ENCODE measurements at places on chromosomes 13 and 19.

DNA sequence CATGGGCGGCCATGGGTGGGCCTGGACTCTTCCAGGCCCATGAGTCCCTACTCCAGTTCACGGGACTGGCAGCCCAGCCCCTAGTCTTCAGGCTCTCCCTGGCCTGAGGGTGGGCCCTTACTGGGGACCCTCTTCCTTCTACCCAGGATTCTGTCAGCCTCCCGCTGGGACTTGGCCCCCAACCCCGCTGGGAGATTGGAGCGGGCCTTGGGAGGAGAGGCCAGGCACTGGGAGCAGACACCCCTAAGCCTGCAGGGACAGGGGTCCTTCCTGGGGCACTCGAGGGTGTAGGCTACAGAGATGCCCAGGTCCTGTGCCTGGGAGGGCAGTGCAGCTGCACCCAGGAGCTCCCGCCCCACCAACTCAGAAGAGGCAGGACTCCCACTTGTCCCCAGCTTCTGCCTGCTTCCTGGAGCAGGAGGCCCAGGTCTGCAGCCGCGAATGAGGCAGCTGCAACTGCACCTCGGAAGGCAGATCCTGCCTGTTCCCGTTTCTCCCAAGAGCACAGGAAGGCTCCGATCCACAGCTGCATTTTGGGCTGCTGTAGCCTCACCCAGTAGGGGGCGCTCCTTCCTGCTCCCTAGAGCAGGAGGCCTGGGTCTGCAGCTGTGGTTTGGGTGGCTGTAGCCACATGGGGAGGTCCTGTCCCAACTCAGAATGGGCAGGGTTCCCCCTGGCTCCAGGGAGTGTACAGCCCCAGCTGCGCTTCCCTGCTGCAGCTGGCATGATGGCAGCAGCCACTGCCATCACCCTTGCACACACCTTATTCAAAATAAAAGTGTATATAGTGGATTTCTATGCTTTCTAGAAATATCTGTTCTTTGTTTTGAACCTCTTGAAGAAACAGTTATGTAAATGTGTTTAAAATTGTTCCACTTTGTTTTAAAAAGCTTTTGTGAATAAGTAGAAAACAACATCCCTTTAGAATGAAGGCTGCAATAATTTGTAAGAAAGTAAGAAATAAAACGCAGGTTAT is 46.8 kb downstream of the TEX26 start:
- no peak for DNase-seq

GRCh38 chr19:45632468-45633196 is 6.6 kb downstream of the EML2 start:
- DNase-seq: no peak

- DNase-seq: no peak
These were observed 19.3 kb upstream of the F2RL3 start for GRCh38 chr19:16869331-16869972.

- DNase-seq: no peak
These were observed 282.9 kb downstream of the OLFM4 start for GRCh38 chr13:53311561-53311960.

- no peak for DNase-seq
These were observed 4.0 kb downstream of the PLEKHG2 start for GRCh38 chr19:39416152-39417120.

GRCh38 chr13:21060338-21061028 is 903 bp downstream of the LATS2 start:
- DNase-seq: no peak

- no peak for DNase-seq
These were observed 98.4 kb upstream of the RAP2A start for GRCh38 chr13:97335488-97336134.

DNA sequence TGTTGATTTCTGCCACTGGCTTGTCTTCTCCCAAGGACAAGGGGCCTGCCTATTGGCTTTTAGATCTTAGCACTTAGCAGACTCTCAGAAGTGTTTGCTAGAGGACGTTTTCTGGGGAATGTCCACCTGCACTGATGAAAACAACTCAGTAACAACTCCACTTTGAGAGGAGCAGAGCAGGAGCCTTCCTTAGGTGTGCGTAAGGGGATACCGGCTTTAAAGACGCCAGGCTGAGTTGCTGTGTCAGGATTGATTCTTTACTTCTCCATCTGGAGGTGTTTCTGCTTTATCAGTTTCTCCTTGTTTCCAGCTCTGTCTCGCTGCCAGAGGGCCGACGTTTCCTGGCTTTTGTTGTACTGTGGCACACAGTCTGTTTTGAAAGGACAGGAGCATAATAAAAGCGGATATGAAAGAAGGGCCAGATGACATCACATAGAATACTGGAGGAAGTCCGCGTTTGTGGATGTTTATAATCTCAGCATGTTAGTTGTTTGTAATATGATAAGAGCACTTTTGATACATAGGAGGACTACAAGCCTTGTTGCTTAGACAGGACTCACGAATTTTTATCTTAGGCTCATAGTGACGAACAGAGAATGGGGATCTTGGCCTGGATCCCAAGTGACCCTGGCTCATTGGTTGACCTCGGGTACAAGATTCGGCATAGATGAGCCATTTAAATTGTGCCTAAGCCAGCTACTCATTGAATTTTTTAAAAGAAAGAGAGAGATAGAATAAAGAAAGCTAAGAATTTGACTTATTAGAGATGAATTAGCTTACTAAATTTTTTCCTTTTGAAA is 34.6 kb downstream of the COL4A2 start:
- DNase-seq: no peak

GRCh38 chr19:40690050-40690692 is at the start of gene NUMBL:
NUMBL (minus strand) TSS chr19:40690651; CDS start chr19:40690483, 168 bp downstream.
- DNase-seq: no peak

- no peak for DNase-seq
These were observed 36.8 kb downstream of the RAB20 start for GRCh38 chr13:110524541-110525257.

DNA sequence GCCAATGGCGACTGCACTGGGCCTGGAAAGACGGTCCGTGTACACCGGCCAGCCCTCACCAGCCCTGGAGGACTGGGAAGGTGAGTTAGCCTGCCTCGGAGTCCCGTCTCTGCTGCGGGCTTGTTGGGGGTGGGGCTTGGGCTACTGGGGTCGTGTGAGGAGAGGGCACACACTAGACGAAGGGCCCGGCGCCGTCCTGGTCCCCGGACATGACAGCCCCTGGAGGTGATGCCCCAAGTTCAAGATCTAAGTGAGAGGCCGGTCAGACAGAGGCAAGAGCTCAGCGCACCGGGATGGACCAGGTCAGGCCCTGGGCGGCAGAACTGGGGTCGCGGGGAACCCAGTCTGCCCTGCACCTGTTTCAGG is 1.6 kb downstream of the CILP2 start:
- DNase-seq: no peak

DNA sequence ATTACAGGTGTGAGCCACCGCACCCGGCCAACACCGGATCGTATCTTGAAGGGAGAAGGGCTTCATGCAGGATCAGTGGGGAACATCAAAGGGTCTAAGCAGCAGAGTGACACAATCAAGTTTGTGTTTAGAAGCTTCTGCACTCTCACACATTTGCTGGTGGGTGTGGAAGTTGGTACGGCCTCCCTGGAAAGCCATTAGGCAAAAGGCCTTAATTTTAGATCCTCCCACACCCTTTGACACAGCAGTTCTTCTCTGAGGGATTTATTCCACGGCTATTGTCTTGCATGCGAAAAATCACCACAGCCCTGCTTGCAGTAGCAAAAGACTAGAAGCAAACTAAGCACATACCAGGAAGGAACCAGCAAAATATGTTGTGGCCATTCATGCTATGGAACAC is 18.3 kb upstream of the SLC1A5 start:
- DNase-seq: no peak

DNA sequence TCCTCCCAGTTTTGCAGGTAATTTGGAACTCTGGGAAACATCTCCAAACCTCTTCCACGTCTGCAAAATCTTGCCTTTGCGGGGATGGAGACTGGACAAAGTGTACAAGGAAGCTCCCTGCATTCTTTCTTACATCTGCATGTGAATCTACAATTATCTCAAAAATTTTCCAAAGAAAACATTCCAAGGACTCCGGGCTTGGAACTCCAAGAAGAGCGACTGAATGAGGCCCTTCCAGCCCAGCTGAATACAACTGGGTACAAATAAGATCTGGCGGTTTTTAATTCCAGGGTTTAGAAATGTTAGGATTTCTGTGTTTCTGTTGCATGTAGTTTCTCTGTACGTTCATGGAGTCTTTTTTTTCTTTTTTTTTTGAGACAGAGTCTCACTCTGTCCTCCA is 28.5 kb downstream of the EXOC3L2 start:
- DNase-seq: no peak

GRCh38 chr19:39970425-39970674 is 615 bp upstream of the PSMC4 start:
- no peak for DNase-seq

GRCh38 chr19:38830039-38830733 is 1.4 kb downstream of the ECH1 start:
- DNase-seq: no peak

DNA sequence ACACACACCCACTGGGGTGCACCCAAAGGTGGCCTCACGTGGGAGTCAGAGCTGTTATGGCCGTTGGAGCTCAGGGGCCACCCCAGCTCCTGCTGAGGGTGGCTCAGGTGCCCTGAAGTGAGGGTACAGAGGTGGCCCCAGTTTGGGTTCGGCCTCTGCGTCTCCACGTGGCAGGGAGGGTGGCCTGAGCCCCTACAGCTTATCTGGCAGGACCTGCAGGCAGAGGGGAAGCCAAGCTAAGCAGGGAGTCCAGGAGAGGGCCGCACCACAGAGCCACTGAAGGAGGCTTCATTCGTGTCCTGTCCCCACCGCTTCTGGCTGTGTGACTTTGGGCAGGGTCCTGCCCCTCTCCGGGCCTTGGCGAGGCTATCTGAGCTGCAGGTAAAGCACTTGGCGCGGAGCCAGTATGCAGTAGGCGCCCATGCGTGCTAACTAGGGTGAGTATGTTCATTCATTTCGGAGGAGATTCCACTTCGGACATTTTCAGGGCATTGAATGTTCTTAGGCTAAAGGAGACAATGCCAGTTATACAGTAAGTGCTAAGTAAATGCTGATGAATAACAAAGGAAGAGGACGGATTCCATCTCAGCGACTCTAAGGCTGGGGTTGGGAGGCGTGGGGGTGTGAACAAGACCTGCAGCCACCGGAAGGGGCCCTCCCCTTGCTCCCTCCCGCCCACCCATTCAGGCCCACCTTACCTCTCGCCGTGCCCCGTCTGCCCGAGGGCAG is 4.9 kb downstream of the REX1BD start:
- DNase-seq: no peak

- peak; percentile 15 for DNase-seq
These were observed 121.6 kb upstream of the FRY start for GRCh38 chr13:31909864-31910551.

GRCh38 chr13:50132904-50133357 is 117.7 kb downstream of the KCNRG start:
- DNase-seq: no peak

GRCh38 chr19:2610637-2611482 is 91.6 kb downstream of the GNG7 start:
- peak; percentile 65 for DNase-seq

DNA sequence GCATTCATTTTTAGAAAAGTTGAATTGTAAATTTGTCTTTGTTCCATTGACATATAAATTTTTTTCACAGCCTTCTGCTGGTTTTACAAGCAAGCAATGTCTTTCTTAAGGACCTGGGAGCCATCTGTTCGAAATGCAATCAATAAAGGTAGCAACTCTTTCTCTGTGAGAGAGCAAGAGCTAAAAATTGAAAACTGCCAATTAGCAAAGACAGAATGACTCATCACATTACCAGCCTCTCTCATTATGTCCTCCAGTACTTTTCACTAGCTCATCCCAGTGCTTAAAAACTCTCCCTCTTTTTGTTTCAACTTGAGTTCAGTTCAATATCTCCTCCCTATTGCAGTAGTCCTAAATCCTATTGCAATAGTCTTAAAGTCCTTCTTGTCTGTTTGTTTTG is 760.7 kb upstream of the SLITRK6 start:
- no peak for DNase-seq

- no peak for DNase-seq
These were observed 1.2 kb upstream of the ARID3A start for GRCh38 chr19:924553-925086.
